ENCODE measurements at places on chromosomes 2 and 18.

GRCh38 chr18:62498616-62499262 lies 24.1 kb upstream of the ZCCHC2 start:
- no peak for DNase-seq

GRCh38 chr18:10213526-10213925 lies 240.9 kb upstream of the APCDD1 start:
- DNase-seq = no peak

GRCh38 chr2:3628241-3628679 lies 29.7 kb upstream of the ALLC start:
- no peak for DNase-seq

DNA sequence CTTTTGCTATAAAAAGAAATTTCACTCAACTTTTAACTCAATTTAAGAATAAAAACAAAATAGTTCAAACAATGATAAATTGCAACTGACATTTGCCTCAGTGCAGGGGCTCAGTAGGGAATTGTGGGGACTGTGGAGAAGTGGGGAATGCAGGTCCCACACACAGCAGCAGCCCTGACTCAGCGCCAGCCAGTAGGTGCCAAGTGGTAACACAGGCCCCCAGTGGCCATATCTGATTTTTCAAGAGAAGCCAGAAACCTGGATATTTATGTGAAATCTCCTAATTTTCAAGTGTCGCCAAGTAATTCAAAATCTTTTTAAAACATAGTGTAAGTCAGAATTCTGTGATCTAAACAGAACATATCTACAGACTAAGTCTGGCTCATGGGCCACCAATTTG lies 186.3 kb downstream of the EN1 start:
- DNase-seq = no peak

GRCh38 chr18:22238036-22238435 lies 68.6 kb downstream of the GATA6 start:
- no peak for DNase-seq

DNA sequence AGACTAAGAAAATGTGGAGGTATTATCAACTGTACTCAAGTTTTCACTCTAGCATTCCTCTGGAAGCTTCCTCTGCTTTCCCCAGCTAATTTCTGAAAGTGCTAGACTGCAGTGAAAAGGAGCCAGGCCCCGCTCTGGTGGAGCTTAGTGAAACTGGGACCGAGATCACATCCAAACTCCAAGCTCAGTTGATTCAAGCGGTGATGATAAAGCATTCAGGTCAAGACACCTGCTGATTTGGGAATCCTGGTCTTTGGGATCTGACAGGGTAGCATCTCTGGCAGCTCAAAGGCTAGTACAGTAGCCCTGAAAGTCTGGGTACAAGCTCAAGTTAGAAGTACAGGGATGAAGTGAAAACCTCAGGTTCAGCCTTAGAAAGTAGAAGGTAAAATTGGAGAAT lies 120.2 kb upstream of the CRIM1 start:
- no peak for DNase-seq

GRCh38 chr2:212381428-212382102 lies 157.0 kb downstream of the ERBB4 start:
- no peak for DNase-seq

Measured in caudate nucleus (tissue), 63 donors.